ENCODE measurements at places on chromosomes 7 and 10.

DNA sequence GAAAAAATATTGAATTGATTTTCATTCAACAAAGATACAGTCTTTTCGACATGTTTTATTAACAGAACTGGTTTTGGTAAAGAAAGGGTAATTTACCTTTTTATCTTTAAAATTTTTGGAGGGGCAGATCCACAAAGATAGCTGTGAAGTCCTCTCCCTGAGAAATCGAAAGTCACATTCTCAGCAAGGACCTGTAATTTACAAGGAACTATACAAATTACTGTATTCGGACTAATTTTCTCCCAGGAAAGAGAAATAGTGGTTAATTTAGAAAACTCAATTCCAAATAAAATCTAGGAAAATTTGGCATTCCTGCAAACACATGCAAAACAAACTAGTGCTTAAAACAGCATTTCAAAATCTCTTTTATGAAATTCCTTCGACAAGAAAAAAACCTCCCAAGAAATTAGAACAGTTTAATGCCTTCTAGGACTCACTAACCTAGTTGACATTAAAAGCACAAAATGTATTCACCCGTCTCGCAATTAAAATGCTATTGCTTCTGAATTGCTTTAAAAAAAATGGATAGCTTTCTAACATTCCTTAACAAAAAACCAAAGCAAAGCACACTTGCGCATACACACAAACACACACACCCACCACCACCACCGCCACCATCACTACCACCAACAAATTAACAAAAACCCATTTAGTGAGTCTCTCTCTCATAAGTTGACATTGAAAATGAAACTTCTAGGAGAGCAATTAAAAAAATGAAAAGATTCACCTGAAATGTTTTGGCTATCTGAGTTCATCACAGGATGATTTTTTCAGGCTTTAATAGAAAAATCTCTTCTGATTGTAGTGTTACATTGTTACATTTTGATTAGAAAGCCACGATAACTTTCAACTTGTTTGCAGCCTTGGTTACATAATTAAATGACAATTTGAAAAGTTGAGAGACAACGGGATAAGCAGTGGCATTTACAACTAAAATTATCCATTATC, 4.0 kb upstream of the NKX2-3 start:
- no peak for DNase-seq

DNA sequence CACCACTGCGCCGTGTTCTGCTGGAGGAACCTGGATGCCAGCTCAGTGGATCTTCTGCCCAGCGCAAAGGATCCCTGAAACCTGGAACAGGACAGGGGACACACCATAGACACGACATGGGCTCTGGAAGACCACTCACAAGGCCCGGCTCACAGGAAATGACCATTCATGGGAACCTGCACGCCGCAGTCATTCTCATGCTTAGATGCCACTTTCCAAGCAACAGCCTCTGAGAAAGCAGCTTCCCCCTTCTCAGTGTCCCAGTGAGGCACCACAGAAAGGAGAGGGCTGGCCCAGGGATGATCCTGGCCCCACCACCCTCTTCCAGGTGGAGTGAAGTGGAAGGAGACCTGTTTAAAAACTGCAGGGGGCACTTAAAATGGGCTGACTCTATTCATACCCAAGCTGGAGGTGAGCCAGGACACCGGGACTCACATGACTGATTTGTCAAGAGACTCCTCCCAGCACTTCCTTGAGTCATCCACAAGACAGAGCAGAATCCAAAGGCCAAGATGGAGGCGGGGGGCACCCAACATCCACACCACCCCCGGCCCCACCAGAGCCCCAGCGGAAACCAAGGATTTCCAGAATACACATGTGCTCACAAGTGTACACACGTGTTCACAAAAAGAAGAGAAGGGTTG, 11.2 kb downstream of the CTBP2 start:
- DNase-seq: peak; percentile 68

DNA sequence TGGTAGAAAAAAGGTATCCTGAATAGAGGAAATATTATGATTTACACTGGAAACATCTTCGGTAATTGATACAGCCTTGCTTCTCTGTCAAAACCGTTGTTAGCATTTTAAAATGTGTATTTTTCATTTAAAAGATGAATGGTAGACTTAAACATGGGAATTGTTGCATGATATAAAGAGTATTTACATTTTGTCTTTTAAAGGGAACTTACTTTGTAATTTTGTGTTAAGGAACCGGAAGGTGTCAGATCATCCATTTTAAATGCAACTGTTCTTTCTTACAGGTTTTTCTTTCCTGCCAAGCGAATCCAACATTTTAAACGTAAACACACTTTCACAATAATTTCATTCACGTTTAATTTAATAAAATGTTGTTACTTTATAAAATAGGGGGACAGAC, 1.8 kb upstream of the IGF2BP3 start:
- DNase-seq: no peak

DNA sequence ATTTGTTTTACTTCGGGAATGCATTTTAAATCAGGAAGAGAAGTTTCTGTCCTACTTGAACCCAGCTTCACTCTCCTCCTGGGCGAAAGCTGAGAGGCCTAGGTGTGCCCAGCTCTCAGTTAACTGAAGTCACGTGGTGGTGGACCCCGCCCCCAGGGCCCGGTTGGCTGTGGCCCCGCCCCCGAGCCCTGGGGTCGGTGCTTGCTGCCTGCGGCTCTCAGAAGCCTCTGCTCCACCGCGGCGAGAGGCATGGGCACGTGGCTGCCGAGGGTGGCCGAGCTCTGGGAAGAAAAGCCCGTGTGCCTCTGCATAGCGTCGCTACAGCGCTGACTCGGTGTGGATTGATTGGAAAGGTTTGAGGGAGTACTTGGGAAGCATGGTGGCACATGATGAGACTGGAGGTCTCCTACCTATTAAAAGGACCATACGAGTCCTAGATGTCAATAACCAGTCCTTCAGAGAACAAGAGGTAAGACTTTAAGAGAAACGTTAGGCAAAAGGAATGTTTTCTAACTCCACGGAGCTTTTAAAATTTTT, 34.1 kb downstream of the NET1 start:
- DNase-seq: no peak

DNA sequence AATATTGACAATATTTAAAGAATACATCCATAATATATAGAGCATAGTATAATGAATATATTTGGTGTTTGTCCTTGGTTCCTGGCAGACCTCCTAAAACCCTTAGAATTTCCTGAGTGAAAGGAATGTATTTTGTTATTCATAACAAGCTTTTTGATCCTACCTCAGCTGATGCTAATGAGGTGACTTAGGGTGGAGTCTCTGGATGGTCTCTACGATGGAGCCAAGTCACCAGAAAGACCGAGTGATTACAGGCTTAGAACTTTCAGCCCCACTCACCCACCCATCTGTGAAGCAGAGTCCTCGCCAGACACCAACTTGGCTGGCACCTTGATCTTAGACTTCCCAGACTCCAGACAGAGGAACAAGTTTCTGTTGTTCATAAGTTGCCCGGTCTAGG, 35.9 kb downstream of the UPF2 start:
- DNase-seq: no peak

GRCh38 chr10:2980116-2980515, 87.2 kb upstream of the PFKP start:
- no peak for DNase-seq

DNA sequence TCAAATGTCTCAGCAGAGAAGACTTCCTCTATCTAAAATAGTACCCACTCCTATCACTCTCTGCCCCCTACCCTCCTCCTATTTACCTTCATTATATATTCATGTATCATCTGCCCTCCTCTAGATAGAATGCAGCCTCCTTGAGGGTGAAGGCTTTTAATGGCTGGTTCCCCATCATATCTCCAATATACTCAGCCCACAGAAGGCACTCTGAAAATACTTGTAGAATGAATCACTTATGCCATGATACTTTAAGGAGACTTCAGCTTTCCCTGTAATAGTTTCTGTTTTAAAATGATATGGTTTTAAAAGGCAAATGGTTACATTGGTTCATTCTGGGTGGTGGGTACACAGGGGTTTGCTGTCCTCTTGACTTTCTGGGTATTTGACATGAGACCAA, 25.3 kb downstream of the GFRA1 start:
- DNase-seq: no peak

GRCh38 chr10:113111900-113112853, 162.1 kb downstream of the TCF7L2 start:
- no peak for DNase-seq

DNA sequence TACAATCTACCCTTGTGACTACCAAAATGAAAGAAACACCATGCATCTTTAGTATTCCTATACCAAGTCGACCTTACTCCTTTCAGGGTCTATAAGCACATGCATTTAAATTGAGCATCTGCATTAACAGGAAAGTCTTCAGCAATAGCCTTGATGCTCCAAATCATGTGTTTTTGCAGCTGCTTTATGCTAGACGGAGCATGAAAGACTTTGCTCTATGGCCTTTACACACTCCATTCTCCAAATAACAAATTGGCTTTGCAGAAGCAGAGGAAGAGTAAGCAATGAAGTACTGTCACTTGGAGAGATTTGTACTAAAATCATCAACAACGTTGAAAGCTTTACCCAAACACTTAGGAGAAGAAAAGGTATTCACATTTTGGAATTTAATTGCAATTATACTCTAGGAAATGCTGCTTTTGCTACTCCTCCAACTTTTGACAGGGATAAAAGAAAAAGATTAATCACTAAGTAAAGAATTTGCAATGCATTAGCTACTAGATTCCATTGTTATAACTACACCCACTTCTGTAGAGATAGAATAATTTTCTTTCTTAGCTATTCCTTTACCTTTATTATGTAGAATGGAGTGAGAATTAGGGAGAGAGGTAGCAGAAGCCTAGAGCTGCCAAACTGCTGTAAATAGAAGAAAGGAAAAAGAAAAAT, 131.8 kb downstream of the SEMA3E start:
- DNase-seq: peak; percentile 97

DNA sequence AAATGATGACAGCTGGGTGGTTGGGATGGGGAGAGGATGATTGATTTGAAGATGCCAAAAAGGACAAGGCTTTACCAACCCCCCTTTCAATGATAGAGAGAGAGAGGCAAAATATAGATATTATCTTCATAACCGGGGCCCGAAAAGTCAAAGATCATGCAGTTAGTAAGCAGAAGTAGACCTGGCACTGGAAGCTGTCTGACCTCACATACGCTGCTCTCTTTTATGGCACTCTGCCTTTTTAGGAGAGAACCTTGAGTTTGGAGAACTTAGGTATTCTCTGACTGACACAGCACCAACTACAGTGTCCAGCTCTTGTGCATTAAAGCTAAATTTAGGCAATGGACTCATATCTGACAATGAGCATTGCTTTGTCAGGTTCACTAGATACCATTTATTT, 30.7 kb downstream of the CNNM2 start:
- no peak for DNase-seq

DNA sequence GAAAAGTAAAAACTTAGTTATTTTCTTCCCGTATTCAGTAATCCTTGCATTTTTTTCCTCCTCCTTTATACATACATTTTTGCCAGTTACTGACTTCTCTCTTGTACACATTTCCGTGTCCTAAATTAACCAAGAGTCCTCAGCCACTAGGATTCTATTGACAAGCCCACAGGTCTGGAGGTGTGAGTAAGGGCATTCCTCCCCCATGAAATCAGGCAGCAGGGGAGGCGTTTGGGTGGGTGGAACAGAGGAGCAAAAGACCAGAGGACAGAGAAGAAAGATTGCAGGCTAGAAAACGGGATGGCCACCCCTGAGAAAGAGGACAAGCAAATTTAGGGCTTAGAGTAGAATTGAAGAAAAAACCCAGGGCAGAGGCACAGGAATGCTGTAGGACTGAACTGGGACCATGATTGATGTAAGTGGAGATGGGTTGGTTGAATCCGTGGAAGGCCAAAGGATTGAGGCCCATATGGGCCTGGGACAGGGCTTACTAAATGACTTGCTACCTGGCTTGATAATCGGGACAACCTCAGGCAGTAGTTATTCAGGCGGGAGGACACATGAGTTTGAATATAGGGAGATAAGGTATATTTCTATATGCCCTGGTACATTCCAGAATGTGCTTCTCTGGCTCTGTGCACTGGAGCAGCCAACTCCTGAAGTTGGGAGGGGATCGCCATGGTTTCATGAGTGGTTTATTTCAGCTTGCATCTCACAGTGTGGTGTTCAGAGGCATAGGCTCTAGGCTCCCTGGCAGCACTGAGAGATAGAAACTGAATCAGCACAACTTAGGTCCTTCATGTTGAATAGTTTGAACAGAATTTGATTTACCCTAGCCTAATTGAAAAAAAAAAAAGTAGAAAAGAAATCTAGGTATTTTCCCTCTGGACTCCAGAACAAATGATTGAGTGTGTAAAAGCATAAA, 28.0 kb downstream of the IKZF1 start:
- no peak for DNase-seq

- no peak for DNase-seq
Measured at GRCh38 chr7:157871681-157872080, 534.9 kb downstream of the DNAJB6 start.

- DNase-seq: no peak
Measured at GRCh38 chr7:148975896-148976295, 52.4 kb downstream of the PDIA4 start.

DNA sequence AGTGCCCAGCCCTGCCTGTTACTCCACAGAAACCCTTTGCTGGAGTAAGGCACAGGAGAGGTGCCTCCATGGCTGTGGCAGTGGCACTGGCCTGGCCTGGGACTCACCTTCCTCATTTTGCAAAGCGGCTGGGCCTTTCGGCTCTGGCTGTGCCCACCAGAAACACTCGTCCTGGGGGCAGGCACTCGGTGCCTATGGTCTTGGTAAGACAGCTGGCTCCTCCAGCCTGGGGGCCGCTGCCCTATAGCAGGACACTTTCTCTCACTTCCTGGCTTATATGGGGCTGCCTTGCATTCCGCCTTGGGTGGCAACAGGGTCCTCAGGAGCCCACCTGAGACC, 13.2 kb downstream of the ZMIZ1 start:
- no peak for DNase-seq

GRCh38 chr10:29392376-29393021, 103.6 kb downstream of the LYZL1 start:
- DNase-seq: no peak

- no peak for DNase-seq
Measured at GRCh38 chr7:152865461-152865860, 105.9 kb downstream of the ACTR3B start.

GRCh38 chr7:18461785-18462467, 33.6 kb upstream of the HDAC9 start:
- DNase-seq: no peak

DNA sequence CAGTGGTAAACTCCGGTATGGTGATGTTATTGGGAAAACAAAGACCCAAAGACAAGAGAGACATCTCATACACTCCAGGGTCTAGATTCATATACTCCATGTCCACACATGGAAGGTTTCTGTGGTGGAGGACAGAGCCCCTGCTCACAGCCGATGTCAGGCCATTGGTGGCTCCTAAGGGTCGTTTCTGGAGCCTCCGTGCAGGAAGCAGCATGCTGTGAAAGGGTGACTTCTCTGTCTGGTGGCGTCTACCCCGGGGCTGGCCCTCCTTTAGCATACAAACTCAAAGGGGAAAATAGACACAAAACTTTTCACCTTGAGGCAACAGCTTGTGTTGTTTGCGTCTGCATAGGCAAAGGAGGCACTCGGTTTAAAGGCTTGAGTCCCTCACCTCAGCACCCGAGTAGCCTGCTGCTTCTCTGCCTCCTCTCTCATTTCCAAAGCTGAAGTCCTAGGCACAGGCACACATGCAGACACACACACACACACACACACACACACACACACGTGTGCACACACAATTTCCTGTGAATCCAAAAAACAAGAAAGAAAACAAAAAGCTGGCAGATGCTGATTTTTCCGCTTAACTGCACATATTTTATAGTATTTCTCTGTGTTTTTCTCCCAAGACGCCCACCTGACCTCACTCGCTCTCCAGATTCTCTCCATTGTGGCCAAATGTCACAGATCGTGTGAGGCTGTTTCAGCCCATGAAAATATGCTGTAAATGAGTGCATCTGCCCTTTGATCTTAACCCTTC, 601.4 kb upstream of the MGMT start:
- DNase-seq: no peak

Data from NCI-H187 treated with DMSO at 0.1 percent for 48 hours (cell line).